ENCODE measurements at places on chromosomes 7 and 10.

DNA sequence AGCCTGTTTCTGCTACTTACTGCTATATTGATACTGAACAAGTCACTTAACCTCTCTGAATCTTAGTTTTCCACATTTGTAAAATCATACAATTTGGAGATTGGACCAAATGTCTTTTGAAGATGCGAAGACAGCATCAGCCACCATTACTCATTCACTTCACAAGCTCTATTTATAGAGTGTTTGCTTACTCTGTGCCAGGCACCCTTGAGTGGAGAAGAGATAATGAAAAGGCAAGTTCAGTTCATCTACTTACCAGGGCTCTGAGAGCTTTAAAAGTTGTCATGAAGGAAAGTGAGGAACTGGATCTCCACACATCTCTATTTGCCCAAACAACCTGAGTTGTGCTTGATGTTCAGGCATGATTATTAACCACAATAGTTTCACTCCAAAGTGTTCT is 277.5 kb downstream of the CSTF2T start:
- no peak overlapping the region for H3K27ac ChIP-seq
- H3K36me3 ChIP-seq, result no peaks in the 10 kb centered on the region
- no peak for DNase-seq

- H3K4me1 ChIP-seq, result peaks cover 15% of the 10 kb centered on the region
- no peak overlapping the region for H3K27ac ChIP-seq
Observed at GRCh38 chr7:80316811-80317210, 182.2 kb downstream of the GNAI1 start.

GRCh38 chr10:299969-300368 is 164.7 kb downstream of the ZMYND11 start:
- DNase-seq, result no peak
- peak overlapping the region; percentile 53 for H3K27ac ChIP-seq
- H3K27me3 ChIP-seq, result no peaks in the 10 kb centered on the region
- H3K4me1 ChIP-seq, result no peaks in the 10 kb centered on the region
- peaks cover 3% of the 10 kb centered on the region for H3K36me3 ChIP-seq

GRCh38 chr10:22624287-22624738 is 90.1 kb downstream of the PIP4K2A start:
- peaks cover 6% of the 10 kb centered on the region for H3K36me3 ChIP-seq
- peaks cover 15% of the 10 kb centered on the region for H3K27me3 ChIP-seq
- peak overlapping the region; percentile 54 for H3K4me3 ChIP-seq
- DNase-seq, result no peak
- H3K4me1 ChIP-seq, result peaks cover 100% of the 10 kb centered on the region
- peak overlapping the region; percentile 99 for H3K27ac ChIP-seq

- H3K36me3 ChIP-seq, result no peaks in the 10 kb centered on the region
- H3K4me1 ChIP-seq, result no peaks in the 10 kb centered on the region
- no peaks in the 10 kb centered on the region for H3K27me3 ChIP-seq
- no peak overlapping the region for H3K27ac ChIP-seq
- no peak for DNase-seq
- H3K4me3 ChIP-seq, result no peak overlapping the region
Observed at GRCh38 chr7:154744256-154744860, 258.6 kb downstream of the PAXIP1 start.

DNA sequence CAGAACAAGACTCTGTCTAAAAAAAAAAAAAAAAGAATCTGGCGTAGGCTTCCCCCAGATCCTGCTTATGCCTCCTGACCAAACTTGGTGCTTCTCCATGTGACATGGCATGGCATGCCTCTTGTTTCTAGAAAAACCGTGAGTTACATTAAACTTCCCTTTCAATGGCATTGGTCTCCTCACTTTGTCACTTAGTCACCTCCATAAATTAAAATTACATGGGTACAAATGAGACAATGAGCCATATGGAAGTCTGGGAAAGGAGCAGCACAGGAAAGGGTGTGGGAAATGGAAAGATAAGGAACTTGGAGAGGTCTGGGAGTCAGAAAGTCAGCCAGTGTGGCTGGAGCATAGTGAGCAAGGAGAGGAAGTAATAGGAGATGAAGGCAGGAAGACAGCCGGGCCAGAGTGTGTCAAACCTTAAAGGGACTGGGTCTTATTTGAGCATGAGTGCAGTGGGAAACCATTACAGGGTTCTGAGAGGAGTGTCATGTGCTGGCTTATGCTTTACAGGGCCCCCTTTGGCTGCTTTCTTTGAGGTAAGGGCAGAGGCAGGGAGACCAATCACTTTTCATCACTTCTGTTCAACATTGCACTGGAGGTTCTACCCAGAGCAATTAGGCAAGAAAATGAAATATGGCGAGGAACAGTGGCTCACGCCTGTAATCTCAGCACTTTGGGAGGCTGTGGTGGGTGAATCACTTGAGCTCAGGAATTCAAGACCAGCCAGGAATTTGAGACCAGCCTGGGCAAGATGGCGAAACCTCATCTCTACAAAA is 21.3 kb upstream of the ZMIZ2 start:
- no peak for DNase-seq
- no peak overlapping the region for H3K4me3 ChIP-seq
- H3K36me3 ChIP-seq, result no peaks in the 10 kb centered on the region
- no peak overlapping the region for H3K27ac ChIP-seq
- peaks cover 5% of the 10 kb centered on the region for H3K27me3 ChIP-seq
- H3K4me1 ChIP-seq, result no peaks in the 10 kb centered on the region

GRCh38 chr10:92972066-92972870 is 88.3 kb upstream of the CYP26C1 start:
- H3K27ac ChIP-seq, result no peak overlapping the region
- H3K27me3 ChIP-seq, result no peaks in the 10 kb centered on the region
- H3K36me3 ChIP-seq, result peaks cover 33% of the 10 kb centered on the region

GRCh38 chr7:26655781-26656180 is 208.6 kb downstream of the SKAP2 start:
- H3K36me3 ChIP-seq, result no peaks in the 10 kb centered on the region
- no peak for DNase-seq
- H3K27me3 ChIP-seq, result no peaks in the 10 kb centered on the region
- H3K4me1 ChIP-seq, result no peaks in the 10 kb centered on the region
- no peak overlapping the region for H3K4me3 ChIP-seq
- no peak overlapping the region for H3K27ac ChIP-seq

DNA sequence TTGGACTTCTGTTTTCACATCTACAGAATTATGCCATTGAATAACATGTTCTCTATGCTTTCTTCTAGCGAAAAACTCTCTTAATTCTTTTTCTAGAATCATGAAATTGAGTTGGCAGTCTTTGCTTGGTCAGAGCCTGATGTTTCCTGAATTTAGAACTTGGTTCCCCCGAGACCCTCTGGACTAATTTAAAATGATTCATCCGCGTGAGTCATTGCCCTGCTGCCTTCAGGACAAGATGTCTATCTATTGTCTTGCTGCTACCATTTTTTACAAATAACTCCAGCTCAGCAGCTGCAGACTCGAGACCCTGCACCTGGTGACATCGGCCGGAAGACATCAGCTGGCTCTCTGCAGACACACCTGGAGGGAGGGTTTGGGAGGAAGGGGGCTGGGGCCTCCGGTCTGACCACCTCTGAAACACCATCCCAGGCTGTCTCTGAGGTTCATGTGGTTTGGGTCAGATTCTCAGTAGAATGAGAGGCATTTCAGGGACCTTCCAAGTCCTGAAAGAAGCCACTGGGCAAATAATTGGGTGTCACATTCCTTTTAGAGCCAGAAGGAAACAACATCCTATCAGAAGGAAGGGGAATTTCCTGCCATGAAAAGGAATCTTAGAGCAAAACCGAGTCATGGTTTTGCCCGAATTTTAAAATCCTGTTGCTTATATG is 20.9 kb upstream of the KLF6 start:
- peaks cover 6% of the 10 kb centered on the region for H3K4me1 ChIP-seq
- no peak overlapping the region for H3K4me3 ChIP-seq
- H3K27me3 ChIP-seq, result peaks cover 37% of the 10 kb centered on the region
- peak; percentile 49 for DNase-seq
- H3K27ac ChIP-seq, result no peak overlapping the region

DNA sequence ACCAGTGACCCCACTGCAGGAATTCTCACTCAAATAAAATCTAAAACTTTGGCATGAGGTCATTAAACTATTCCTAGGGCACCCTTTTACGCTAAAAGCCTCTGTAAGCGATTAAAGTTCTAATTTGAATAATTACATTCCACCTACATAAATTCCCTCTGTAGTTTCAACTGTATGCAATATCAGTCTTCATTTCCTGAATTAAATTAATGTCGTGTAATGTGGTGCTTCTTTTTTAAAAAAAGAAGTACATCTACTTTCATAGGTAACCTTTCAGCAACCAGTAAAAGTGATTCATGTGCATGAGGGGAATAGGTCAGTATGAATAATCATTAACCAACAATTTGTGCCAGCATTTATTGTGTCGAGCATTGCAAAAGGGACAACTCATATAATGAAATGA is 44.7 kb downstream of the IMMP2L start:
- H3K36me3 ChIP-seq, result peaks cover 40% of the 10 kb centered on the region
- H3K27ac ChIP-seq, result no peak overlapping the region
- no peaks in the 10 kb centered on the region for H3K27me3 ChIP-seq

DNA sequence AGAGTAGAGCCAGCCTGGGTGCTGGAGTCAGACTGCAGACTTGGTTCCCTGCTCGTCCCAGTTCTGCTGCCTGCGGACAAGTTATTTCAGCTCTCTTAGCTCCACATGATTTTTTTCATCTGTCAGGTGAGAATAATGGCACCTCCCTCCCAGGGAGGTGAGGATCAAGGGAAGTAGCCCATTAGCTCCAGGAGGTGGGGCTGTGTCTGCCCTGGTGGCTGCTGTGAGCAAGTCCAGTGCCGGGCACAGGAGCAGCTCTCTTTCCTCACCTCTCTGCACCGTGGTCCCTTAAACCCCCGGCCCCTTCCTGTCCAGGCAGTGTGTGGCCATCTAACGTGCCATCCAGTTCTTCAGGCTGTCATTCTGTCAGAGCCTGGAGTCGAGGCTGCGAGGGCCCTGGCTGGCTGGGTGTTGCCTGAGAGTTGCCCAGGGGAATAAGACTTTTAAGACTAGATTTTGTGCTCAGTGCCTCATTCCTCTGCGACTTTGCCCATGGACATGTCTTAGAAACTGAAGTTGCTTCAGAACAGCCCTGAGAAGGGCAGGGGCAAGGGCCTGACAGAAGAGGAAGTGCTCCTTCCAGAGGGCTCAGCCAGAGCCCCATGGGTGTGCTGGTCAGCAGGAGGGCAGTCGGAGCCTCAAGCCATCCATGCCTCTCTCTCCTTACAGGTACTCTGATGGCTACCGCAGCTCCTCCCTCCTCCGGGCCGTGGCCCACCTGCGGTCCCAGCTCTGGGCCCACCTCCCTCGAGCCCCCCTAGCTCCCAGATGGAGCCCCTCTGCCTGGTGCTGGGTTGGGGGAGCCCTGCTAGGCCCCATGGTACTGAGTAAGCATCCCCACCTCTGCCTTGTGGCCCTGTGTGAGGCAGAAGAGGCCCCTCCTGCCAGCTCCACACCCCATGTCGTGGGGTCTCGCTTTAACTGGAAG is 5.0 kb downstream of the ABCB8 start:
- DNase-seq, result no peak
- no peak overlapping the region for H3K27ac ChIP-seq
- H3K4me1 ChIP-seq, result peaks cover 13% of the 10 kb centered on the region
- peaks cover 4% of the 10 kb centered on the region for H3K27me3 ChIP-seq

DNA sequence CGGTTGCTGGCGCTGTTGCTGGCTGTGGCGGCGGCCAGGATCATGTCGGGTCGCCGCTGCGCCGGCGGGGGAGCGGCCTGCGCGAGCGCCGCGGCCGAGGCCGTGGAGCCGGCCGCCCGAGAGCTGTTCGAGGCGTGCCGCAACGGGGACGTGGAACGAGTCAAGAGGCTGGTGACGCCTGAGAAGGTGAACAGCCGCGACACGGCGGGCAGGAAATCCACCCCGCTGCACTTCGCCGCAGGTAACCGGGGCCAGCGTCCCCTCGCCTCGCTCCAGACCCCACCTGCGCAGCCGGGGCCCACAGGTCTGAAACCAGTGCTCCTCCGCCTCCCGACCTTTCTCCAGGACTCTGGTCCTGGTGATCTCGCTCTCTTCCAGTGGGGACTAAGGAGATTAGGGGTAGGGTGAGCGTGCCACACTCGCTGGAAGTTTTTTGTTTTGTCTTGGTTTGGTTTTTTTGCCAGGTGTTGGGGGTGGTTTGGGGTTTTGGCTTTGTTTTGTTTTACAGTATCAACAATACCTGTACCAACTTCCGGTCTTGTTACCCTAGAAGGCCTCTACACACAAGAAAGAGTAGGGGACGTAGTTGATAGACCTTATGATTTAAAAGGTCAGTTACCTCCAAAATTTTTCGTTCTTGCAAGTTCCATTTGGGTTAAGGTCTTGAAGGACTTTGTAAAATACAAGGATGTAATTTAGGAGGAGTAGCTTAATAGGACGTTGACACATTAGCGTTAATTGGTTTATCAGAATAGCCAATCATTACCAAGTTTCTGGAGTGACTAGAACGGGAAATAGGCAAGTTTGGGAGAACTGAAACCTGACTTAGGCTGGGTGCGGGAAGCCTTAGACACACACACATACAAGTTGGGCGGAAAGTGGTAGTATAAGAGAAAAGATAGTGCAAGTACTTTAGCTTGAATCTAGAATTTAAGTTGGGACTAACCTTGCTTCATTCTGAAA is 704 bp downstream of the TNKS2 start:
- peak overlapping the region; percentile 94 for H3K4me3 ChIP-seq
- H3K27ac ChIP-seq, result peak overlapping the region; percentile 97
- H3K36me3 ChIP-seq, result no peaks in the 10 kb centered on the region
- peaks cover 76% of the 10 kb centered on the region for H3K4me1 ChIP-seq
- peak; percentile 52 for DNase-seq
- H3K27me3 ChIP-seq, result peaks cover 7% of the 10 kb centered on the region

- H3K4me1 ChIP-seq, result no peaks in the 10 kb centered on the region
- no peak overlapping the region for H3K4me3 ChIP-seq
- peaks cover 11% of the 10 kb centered on the region for H3K27me3 ChIP-seq
- H3K27ac ChIP-seq, result no peak overlapping the region
- no peaks in the 10 kb centered on the region for H3K36me3 ChIP-seq
- no peak for DNase-seq
Observed at GRCh38 chr10:96333101-96333500, 25.7 kb downstream of the OPALIN start.

DNA sequence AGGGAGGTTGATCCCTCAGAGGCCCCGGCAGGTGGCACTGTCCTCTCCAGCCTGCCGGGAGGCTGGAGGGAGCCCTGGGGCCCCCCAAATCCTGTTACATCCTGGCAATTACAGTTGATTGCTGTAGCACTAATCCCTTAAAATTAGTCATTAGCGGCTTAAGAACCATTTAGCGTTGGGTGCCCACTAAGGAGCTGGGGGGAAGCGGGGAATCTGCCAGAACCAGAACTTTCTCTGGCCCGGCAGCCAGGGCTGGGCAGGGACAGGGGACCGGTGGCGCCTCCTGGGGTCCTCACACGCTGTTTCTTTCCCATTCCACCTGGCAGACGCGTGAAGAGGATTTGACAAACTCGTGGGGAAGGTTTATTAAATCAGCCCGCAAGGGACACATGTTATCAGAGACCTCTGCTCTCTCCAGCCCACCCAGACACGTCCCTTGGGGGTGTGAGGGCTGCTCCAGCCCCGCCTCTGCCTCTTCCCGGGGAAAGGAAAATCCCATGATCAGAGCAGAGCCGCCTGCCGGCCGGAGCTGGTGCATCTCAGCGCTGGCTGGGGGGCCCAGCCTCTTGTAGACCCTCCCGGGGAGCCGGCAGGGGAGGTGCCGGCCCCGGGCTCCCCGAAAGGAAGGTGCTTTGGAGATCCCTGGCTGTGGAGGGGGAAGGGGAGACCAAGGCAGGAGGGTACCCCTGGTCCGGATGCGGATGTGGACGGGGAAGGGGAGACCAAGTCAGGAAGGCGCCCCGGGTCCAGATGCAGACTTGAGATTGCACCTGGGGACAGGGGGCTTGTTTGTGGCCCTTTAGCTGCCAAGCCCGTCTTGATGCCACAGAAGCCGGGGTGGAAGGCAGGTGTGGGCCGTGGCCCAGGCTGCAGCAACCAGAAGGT is 142.7 kb downstream of the ELFN1 start:
- H3K36me3 ChIP-seq, result no peaks in the 10 kb centered on the region
- peaks cover 5% of the 10 kb centered on the region for H3K4me1 ChIP-seq
- no peak overlapping the region for H3K27ac ChIP-seq
- H3K4me3 ChIP-seq, result no peak overlapping the region
